ENCODE measurements at places on chromosomes 5 and 9.

GRCh38 chr5:124561451-124561850 is 185.0 kb downstream of the ZNF608 start:
- no peak for DNase-seq

- DNase-seq = no peak
Observed at GRCh38 chr5:94028001-94028400, 286.6 kb upstream of the POU5F2 start.

- peak; percentile 17 for DNase-seq
Observed at GRCh38 chr5:32173267-32174010, 680 bp downstream of the GOLPH3 start.

GRCh38 chr5:170254056-170254455 is 21.3 kb downstream of the C5orf58 start:
- DNase-seq = peak; percentile 59

- DNase-seq = no peak
Observed at GRCh38 chr5:179154346-179154990, 94.3 kb downstream of the ZNF354C start.

DNA sequence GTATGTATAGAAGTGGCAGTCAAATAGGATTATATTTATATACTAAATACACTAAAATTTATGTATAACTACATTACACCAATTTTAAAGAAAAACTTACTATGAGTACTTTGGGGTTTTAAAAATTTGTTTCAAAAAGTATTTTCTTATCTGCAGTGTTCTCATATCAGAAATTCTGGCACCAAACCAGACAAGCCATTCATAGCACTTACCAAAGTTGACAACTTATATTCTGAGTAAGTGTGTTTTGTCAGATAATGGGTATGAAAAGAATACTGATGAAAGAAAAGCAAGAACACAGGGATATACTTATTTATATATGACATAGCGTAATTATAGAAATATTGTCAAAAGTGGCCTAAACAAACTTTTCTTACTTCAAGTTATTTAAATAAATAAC is 67.5 kb downstream of the SPEF2 start:
- no peak for DNase-seq

- no peak for DNase-seq
Observed at GRCh38 chr9:95028853-95029219, 288.7 kb downstream of the FANCC start.

- no peak for DNase-seq
Observed at GRCh38 chr5:21820527-21820926, 1032.6 kb downstream of the CDH12 start.

DNA sequence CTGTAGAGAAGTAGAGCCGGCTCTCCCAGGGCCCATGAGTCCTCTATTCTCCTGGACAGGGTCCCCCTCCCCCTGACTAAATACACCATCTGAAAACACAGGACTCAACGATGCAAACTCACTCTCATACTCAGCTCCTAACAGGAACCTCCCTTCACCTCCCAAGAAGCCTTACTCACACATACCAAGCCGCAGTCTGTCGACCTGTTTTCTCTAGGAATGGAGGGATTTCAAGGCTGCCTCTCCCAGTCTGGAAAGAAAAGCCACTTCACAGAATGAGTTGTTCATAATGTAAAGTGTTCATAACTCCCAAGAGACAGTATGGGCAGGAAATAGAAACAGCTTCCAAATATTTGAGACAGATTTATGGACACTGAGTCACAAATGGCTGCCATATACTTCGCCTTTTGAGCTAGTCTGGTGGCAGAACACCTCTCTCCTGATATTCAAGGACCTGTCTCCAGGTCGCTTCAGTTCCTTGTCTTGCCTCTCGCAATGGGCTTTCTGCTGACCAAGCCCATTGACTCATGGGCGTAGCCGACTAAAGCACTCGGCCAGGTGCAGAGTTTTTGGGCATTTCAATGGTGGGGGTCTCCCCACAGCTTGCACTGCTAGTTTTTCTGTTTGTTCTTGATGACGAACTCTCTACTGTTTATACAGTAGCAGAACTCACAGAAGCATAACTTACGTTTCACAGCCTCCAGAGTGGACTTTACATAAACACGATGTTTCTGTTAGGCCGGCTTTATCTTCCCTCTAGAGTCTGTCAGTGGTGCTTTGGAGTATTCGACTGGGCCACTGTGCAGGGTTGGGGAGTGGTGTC is 25.0 kb upstream of the IL17B start:
- no peak for DNase-seq

DNA sequence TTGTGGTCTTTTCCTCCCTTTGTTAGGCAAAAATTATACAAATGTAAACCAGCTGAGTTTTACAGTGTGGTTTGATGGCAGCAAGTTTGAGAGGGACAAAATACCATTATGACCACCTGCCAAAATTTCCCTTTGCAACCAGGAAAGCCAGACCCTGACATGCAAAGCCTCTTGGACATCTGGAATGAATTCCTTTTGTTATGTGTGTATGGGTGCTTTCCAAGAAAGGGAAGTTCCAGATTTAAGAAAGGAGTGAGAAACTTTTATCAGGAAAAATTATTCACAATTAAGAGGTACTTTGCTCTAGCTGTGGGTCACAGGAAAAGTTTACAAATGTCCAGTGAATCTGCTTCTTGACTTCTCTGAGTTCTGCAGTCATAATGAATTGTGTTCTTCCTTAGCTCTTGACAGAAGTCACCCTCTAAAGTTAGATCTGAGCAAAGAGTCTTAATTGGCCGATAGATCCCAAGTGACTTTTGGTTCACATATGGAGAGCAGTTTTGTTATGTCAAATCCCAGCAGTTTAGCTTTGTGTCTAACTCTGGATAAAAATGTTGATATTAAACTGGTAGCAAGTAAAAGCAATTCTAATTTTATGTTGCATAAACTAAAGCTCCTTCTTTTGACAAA is 295.9 kb upstream of the ZNF608 start:
- no peak for DNase-seq

- no peak for DNase-seq
Observed at GRCh38 chr5:17269201-17269600, 51.8 kb downstream of the BASP1 start.

- DNase-seq = no peak
Observed at GRCh38 chr9:128344931-128345605, 4.7 kb downstream of the SLC27A4 start.

GRCh38 chr9:83029531-83030137 is 33.3 kb downstream of the RASEF start:
- no peak for DNase-seq

GRCh38 chr9:137685035-137685740 is 66.4 kb downstream of the EHMT1 start:
- DNase-seq = no peak

- DNase-seq = no peak
Observed at GRCh38 chr5:107389130-107389774, 281.5 kb downstream of the EFNA5 start.

DNA sequence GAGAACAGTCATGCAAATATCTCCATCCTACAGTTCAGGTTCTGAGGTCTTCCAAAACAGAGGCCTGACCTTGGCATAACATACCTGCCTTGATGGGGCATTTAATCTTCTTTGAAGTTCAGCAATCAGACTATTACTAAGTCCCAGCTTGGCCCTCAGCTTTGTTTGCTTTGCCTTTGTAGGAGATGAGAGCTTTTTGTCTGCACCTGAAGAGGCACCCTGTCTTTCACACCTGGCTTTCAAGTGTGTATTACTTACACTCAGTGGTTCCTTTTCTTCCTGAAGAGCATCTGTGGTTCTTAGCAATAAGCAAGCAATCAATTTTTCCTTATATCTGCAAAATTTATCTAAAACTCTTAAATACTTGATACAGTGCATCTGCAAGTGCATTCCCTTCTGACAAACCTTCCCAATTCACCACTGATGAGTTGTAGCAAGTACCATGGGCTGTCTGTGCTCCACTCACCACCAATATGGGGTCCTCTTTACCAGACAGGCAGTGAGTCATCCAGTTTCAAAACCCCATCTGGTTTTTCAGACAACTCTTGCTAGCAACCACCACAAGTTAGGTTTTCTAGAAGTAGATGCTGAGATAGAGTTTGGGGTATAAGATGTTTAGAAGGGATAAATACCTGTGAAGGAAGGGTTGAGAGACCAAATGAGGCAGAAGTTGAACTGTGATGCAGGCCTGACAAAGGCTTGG is 100.2 kb downstream of the HINT1 start:
- DNase-seq = no peak

DNA sequence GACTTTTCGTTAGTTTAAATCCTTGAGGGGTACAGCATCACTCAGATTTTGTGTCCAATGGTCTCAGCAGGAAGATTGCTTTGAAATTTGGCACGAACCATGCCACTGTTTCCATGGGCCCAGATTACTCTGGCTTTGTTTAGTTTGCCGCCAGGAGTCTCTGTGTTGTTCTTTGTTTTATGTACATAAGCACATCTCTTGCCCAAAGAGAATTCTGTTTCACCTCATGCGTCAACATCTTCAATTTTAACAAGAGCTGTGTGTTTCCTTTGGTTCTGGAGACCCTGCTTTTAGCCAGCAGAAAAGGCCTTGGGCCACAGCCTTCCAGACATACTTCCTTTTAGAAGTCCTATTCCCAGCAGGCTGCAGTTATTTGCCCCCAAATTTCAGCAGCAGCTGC is 62.4 kb downstream of the TNPO1 start:
- DNase-seq = no peak

- DNase-seq = no peak
Observed at GRCh38 chr5:90264689-90265544, 144.6 kb downstream of the CETN3 start.

DNA sequence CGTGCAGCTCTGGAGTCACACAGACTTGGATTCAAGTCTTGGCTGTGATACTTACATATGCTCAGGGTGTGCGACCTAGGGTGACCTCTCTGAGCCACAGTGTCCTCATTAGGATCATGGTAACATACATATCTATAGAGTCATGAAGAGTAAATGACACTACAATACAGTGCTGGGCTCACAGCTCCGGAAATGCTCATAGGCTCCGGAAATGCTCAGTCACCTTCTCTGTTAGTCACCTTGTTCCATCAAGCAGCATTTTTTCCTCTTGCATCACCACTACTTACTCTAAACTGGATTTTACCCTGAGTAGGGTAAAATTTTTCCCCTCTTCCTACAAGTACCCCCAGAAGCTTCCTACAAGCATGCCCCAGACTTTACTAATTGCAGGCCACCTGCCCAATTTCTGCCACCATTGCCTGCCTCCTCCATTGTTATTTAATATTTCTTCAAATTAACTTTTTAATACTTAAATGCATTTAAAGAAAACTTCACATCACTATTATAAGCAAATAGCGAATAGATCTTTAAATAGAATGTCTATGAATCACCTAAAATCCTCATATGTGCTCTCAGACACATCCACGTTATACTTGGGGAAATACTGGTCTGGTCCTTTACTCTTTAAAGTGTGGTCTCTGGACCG is 147.6 kb upstream of the SPRY4 start:
- DNase-seq = peak; percentile 19

DNA sequence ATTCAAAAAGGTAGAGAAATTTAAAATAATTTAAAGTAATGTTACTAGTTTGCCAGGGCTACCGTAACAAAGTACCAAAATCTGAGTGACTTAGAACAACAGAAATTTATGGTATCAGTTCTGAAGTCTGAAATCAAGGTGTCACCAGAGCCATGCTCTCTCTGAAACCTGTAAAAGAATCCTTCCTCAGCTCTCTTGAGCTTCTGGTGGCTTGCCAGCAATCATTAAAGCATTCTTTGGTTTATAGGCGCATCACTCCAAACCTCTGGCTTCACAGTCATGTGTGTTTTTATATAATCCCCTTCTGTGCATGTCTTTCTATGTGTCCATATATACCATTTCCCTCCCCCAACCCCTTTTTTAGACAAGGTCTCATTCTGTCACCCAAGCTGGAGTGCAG is 220.3 kb downstream of the COX7C start:
- DNase-seq = no peak

DNA sequence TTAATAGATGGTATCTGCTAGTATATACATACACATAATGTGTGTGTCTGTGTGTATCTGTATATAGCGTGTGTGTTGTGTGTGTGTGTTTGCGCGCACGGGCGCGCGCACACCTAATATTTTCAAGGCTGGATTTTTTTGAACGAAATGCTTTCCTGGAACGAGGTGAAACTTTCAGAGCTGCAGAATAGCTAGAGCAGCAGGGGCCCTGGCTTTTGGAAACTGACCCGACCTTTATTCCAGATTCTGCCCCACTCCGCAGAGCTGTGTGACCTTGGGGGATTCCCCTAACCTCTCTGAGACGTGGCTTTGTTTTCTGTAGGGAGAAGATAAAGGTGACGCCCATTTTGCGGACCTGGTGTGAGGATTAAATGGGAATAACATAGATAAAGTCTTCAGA is 757 bp downstream of the FXN start:
- DNase-seq = no peak

DNA sequence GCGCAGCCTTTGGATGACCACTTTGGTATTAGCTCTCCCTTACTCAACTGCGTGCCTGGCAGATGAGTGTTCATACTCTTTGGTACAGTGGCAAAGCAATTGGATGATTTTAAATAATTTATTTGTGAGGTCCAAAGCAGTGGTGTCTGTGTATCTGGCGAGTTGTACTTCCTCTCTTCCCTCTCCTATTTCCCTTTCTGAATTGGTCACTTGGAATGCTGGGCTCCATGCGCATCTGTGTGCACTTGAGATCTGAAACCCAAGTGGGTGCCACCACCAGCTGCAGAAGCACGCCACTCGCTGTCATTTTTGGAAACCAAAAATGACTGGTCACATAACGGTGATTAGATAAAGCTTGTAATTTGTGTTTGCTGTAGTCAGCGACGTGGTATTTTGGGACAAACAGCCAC is 386.0 kb upstream of the KLF4 start:
- no peak for DNase-seq

- DNase-seq = no peak
Observed at GRCh38 chr9:36099718-36100117, 36.8 kb upstream of the GLIPR2 start.

GRCh38 chr9:124308606-124309491 is 51.1 kb downstream of the NEK6 start:
- DNase-seq = no peak

DNA sequence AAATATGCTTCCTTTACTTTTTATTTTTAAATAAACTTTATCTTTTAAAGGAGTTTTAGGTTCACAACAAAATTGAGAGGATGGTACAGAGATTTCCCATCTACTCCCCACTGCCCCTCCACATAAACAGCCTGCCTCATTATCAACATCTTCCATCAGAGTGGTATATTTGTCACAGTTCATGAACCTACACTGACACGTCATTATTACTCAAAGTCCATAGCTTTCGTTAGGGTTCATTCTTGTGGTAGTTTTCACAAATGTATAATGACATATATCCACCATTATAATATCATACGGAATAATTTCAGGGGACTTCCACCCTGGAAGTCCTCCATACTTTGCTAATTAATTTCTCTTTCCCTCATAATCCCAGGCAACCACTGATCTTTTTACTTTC is 204.9 kb downstream of the SMARCA2 start:
- DNase-seq = no peak

GRCh38 chr5:116216246-116216645 is 131.4 kb downstream of the COMMD10 start:
- no peak for DNase-seq

- DNase-seq = no peak
Observed at GRCh38 chr5:136205941-136206340, 13.0 kb upstream of the SMIM32 start.
